A549 treated with dexamethasone at 1 μM for 4 hours (cell line): ENCODE measurements at places on chromosomes 2 and 18. TPM values are rescaled to one million over a fixed set of nuclear protein-coding genes. Genes with fewer than 3 reads are reported as not detected.

Gene DGKD
- total RNA-seq = 50.3 to 90.9 TPM (median 74.3 TPM) in 5 replicates

Gene PDIA6
- 311 to 376 TPM (median 357 TPM) in 5 replicates for total RNA-seq

Gene TTC21B
- 3.4 to 5.1 TPM (median 4.6 TPM) in 5 replicates for total RNA-seq

Gene CNDP1
- total RNA-seq = not detected in 5 replicates

Gene TSGA10
- 2.1 to 4.5 TPM (median 3.2 TPM) in 5 replicates for total RNA-seq

Gene PTPN4
- 14.1 to 19.0 TPM (median 17.2 TPM) in 5 replicates for total RNA-seq

Gene IL1RL1
- 0.64 to 1.6 TPM (median 1.2 TPM) in 5 replicates for total RNA-seq

Gene CTAGE1
- not detected in 5 replicates for total RNA-seq

Gene NPC1
- total RNA-seq = 87.2 to 134 TPM (median 119 TPM) in 5 replicates

Gene CAVIN2
- total RNA-seq = 52.2 to 76.9 TPM (median 69.5 TPM) in 5 replicates

Gene APLF
- total RNA-seq = 0.58 to 0.80 TPM (median 0.72 TPM) in 5 replicates

Gene RAD51AP2
- not detected in 5 replicates for total RNA-seq

Gene TRABD2A
- total RNA-seq = 11.2 to 16.2 TPM (median 14.5 TPM) in 5 replicates

Gene TEX44
- not detected in 5 replicates for total RNA-seq

Gene LGALSL
- 8.3 to 12.8 TPM (median 11.9 TPM) in 5 replicates for total RNA-seq

Gene IL36RN
- 0.03 to 0.12 TPM in 2 of 5 replicates, not detected in the others for total RNA-seq

Gene D2HGDH
- 5.1 to 10.6 TPM (median 8.5 TPM) in 5 replicates for total RNA-seq

Gene PEX13
- total RNA-seq = 12.6 to 15.9 TPM (median 14.4 TPM) in 5 replicates

Gene TMEM163
- total RNA-seq = 0.06 to 0.09 TPM (median 0.07 TPM) in 4 of 5 replicates, not detected in the other
